Bronchial smooth muscle cell (primary cell): ENCODE measurements at places on chromosomes 11 and 22. TPM values are rescaled to one million over a fixed set of nuclear protein-coding genes. Genes with fewer than 3 reads are reported as not detected.

The P2RX6 gene
- 2.6 and 6.9 TPM in 2 replicates for total RNA-seq

The IGSF22 gene
- total RNA-seq, result not detected in 2 replicates

The PCNX3 gene
- 8.8 and 10.0 TPM in 2 replicates for total RNA-seq

The RAG2 gene
- not detected in 2 replicates for total RNA-seq

The KRTAP5-10 gene
- 0.09 TPM in 1 of 2 replicates, not detected in the other for total RNA-seq

The HTR3B gene
- not detected in 2 replicates for total RNA-seq

The PAX6 gene
- 0.34 and 0.63 TPM in 2 replicates for total RNA-seq

The SPA17 gene
- total RNA-seq, result 7.3 and 11.7 TPM in 2 replicates

The CYP2D6 gene
- total RNA-seq, result 0.16 and 0.60 TPM in 2 replicates

The LDHAL6A gene
- not detected in 2 replicates for total RNA-seq

The DNAJC24 gene
- total RNA-seq, result 11.7 and 13.9 TPM in 2 replicates

The PIH1D2 gene
- total RNA-seq, result 1.1 and 1.4 TPM in 2 replicates

The OR52W1 gene
- not detected in 2 replicates for total RNA-seq

The SHISA8 gene
- not detected in 2 replicates for total RNA-seq

The MRGPRX3 gene
- not detected in 2 replicates for total RNA-seq

The MN1 gene
- total RNA-seq, result 4.6 and 9.3 TPM in 2 replicates

The GDPD4 gene
- total RNA-seq, result not detected in 2 replicates

The GRAP2 gene
- total RNA-seq, result 0.09 TPM in 1 of 2 replicates, not detected in the other

The GLB1L3 gene
- not detected in 2 replicates for total RNA-seq

The MMP27 gene
- not detected in 2 replicates for total RNA-seq

The CEND1 gene
- total RNA-seq, result 0.69 and 2.0 TPM in 2 replicates

The OR51B4 gene
- total RNA-seq, result not detected in 2 replicates

The GPR83 gene
- under 0.01 TPM in 1 of 2 replicates, not detected in the other for total RNA-seq

The PRR14L gene
- 10.0 and 12.0 TPM in 2 replicates for total RNA-seq

The PKDREJ gene
- under 0.01 and 0.09 TPM in 2 replicates for total RNA-seq

The SLC6A5 gene
- not detected in 2 replicates for total RNA-seq

The SDF2L1 gene
- total RNA-seq, result 12.4 and 22.7 TPM in 2 replicates

The OR52J3 gene
- total RNA-seq, result not detected in 2 replicates

The SEC14L6 gene
- 0.16 and 0.60 TPM in 2 replicates for total RNA-seq

The C11orf87 gene
- total RNA-seq, result 0.16 TPM in 1 of 2 replicates, not detected in the other

The PARVG gene
- total RNA-seq, result 0.09 TPM in 1 of 2 replicates, not detected in the other

The RCOR2 gene
- 3.5 and 4.9 TPM in 2 replicates for total RNA-seq

The LRRC10B gene
- total RNA-seq, result not detected in 2 replicates

The LRRC56 gene
- total RNA-seq, result 0.95 and 1.0 TPM in 2 replicates

The HSPA8 gene
- 1,251 and 1,545 TPM in 2 replicates for total RNA-seq

The OR4A16 gene
- total RNA-seq, result not detected in 2 replicates
